LNCaP clone FGC (cell line): ENCODE measurements at places on chromosomes 12 and 14.

- DNase-seq: no peak
Observed at GRCh38 chr12:98174428-98174809, 341.0 kb upstream of the TMPO start.

- DNase-seq: no peak
Observed at GRCh38 chr12:103880299-103881142, 39.5 kb upstream of the NT5DC3 start.

DNA sequence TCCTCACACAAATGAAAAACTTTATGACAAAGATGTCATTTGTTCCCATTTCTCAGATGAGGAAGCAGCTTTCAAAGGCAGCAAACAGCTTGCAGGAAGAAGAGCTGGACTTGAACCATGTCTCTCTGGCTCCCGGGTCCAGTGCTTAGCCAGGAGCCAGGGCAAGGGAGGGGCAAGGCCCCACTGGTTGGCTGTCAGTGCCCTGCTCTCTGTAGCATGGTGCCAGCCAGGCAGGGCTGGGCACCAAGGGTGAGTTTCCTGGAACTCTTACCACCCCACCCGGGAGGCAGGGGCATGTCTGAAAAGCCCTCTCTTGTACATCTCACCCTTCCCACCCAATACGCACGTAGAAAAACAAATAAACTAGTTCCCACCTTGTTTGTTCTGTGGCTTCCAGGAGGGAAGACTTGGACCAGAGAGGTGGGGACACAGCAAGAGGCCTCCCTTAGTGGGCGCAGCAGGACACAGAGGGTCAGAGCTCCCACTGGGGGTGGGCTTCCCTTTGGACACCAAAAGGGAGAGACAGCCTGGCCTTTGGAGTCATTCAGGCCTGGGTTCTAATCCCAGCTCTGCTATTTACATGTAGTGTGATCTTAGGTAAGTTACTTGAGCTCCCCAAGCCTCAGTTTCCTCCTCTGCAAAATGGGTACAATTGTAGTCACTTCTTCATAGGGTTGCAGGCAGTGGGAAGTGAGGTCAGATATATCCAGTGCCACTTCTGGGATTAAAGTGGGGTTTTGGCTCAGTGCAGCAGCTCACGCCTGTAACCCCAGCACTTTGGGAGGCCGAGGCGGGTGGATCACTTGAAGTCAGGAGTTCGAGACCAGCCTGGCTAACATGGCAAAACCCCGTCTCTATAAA, 17.2 kb downstream of the TRPV4 start:
- no peak for DNase-seq

DNA sequence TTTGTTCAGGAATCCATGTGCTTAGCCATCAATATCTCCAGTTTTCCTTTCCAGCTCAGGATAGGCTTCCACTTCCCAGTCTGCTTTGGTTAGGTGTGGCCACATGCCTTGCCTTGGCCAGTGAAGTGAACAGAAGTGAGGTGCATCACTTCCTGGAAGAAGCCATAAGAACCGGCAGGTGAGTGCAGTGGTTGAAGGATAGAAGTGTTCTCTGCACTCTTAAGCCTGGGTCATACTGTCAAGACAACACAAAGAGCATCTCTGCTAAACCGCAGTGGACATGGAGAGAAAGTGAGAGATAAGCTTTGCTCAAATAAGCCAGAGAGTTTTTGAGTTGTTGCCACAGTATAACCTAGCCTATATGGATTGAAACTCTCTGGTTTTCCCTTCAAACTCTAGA, 11.4 kb downstream of the GNG2 start:
- DNase-seq: no peak

- no peak for DNase-seq
Observed at GRCh38 chr12:47200446-47200845, 120.7 kb upstream of the AMIGO2 start.

- DNase-seq: no peak
Observed at GRCh38 chr14:79404874-79405511, 806.3 kb downstream of the DIO2 start.
